ENCODE measurements at places on chromosomes 16 and 17.

GRCh38 chr16:17563323-17564091, 92.7 kb upstream of the XYLT1 start:
- no peak for DNase-seq

DNA sequence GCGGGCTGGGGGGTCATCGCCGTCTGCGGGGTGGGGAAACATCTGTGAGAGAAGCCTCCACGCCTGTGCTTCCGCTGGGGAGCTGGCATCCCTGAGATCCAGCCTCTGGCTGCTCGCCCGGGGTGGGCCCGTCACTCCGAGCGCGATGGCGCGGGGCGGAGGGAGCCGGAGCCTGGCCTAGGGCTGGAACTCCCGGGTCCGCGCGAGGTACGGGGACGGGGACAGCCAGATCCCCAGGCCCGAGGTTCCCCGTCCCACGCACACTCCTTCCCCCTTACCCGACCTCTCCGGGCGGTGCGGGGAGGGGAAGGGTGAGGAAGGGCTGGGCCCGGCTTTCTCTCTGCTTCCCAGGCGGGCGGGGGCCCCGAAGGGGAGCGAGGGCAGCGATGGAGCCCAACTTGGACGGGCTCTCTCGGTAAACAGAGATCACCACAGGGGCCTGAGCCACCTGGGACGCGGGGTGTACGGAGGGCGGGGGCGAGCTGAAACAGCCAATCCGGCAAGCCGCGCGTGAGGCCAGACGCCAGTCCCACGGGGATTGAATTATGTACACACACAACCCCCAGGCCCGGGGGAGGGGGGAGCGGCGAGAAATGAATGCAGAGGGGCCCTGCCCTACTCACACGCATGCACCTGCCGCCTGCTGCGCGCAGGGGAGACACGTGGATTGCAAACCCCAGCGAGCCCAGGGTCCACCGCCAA, at the start of gene SLC16A11:
Gene SLC16A11 (minus strand): TSS at position 596 of the 702 bp plus-strand sequence. CDS start 579 bp downstream, at position 17.
- DNase-seq, result no peak

DNA sequence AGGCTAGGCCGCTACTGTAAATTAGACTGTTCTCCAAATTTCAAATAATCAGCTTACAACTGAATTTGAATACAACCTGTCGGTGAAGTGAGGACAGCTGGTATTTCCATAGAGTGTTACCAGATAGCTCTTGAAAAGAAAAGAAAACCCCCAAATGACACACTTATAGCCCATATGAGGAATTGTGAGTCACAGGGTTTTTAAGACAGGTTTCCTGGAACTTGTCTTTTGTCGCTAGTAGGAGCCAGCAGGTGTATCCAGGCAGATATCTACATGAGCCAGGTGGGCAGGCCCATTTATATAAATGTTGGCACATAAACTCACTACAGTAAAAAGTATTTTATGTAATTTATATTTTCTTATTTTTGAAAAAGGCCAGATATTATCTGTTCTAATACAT, 24.0 kb downstream of the TNRC6A start:
- DNase-seq, result peak; percentile 43

DNA sequence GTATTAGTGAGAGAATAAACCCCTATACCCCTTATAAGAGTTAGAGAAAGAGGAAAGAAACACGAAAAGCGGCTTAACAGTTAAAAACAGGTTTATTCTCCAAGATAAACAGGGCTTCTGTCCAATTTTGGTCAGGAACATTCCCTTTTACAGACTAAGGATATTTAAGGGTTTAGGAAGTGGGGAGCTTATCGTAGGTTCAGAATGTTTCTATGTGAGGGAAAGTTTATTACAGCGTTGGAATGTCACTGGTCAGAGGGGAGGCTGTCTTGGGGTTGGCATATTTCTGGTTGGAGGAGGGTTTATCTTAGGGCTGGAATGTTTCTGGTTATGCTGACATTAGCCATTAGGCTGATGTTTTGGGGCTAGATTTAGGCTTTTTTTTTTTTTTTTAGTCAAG, 34.1 kb upstream of the WWOX start:
- DNase-seq, result no peak

- no peak for DNase-seq
Observed at GRCh38 chr16:17408955-17409441, 61.8 kb downstream of the XYLT1 start.

- DNase-seq, result no peak
Observed at GRCh38 chr16:89198417-89199240, 1.7 kb downstream of the SLC22A31 start.

GRCh38 chr16:19804538-19805323, 79.9 kb downstream of the GPRC5B start:
- peak; percentile 91 for DNase-seq

GRCh38 chr17:59892251-59892923, 356 bp downstream of the TUBD1 start:
- no peak for DNase-seq

DNA sequence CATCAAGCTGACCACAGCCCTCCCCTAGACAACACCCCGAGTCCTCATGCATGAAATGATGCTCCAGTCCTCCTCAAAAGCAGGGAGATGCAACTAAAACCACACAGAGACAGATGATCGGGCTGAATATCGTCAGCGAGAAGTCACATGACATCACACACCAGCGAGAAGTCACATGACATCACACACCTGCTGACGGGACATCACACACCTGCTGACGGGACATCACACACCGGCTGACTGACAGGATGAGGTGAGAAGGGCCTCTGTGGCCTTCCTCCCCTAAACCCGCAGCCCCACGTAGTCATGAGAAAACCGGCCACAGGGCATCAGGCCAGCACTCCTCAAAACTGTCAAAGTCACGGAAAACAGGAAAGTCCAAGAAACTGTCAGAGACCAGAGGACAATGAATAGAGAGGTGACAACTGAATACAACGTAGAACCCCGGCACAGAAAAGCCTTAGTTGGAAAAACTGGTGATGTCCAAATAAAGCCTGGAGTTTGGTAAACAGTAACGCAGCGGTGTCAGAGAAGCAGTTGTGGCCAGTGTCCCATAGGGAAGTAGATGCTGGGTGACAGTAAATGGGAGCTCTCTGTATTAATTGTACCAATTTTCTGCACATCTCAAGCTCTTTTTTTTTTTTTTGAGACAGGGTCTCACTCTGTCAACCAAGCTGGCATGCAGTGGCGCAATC, 14.3 kb downstream of the LITAF start:
- peak; percentile 59 for DNase-seq

GRCh38 chr17:12995106-12995895, 22.5 kb downstream of the ELAC2 start:
- DNase-seq, result no peak

DNA sequence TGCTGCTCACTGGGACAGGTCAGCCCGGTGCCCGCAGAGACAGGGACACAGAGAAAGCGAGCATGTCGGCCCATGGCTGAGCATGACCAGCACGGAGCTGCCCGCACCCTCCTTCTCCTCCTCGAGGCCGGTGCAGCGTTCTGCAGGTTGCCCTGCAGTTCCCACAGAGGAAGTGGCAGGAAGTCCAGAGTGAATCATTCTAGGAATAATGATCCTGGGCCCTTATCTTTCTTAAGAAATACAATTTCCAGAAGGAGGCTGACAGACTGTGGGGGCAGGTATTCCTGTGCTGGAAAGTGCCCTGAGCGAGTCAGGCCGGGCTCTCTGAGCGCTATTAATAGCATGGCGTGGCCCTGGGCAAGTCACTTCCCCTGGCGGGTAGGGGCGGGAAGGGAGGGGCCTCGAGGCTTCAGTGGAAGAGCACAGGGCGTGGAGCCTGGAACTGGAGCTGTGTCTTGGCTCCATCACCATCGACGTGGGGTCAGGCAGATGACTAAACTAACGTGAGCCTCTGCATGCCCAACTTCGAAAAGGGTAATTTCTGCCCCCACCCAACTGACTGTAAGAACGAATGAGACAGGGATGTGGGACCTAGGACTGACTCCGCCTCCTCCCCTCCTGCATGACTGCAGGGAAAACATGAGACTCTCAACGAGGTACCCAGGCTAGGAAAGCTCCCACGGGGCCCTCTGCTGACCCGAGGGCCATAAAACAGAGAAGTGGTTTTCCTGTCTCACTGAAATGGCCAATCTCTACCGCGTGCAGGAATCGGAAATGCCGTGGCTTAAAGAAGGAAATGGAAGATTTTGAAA, 9.8 kb downstream of the TMEM204 start:
- DNase-seq, result no peak

- DNase-seq, result no peak
Observed at GRCh38 chr17:77420095-77420803, 279.5 kb downstream of the SEC14L1 start.

DNA sequence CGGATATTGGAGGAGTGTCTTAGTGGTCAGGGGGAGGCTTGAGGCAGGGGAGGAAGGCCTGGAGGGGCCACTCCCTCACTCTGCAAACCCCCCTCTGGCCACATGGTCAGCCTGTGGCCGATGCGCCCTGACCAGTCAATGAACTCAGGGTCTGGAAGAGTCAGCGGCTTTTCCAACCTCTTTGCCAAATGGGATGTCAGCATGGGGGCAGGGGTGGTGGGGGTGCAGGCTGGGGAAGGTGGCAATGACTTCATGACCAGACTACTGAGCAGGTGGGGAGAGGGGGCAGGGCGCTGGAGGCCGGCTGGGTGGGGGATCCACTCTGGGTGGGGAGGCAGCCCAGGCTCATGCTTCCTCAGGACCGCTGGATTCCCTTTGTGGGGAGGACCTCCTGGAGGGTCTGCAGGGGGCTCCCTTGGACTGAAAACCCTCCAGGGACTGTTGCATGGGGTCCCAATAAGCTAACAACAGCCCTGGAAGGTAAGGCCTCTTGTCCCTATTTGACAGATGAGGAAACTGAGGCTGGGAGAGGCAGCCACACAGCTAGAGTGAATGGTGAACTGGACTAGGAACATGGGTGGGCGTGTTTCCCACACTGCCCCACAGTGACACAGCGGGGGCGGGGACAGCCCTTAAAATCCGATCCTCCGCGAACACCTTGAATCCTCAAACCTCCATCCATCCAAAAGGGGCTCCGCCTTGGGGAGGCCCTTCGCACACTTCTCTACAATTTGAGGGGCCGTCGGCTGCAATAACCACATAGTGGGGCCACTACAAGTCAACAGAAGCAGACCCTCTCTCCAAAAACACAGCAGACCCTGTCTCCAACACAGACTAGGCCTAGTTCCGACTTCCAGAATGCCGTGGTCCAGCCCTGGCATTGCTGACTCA, 81.0 kb upstream of the TOB1 start:
- DNase-seq, result no peak
